ENCODE measurements at places on chromosomes 5 and 9. TPM values are rescaled to one million over a fixed set of nuclear protein-coding genes. Genes with fewer than 3 reads are reported as not detected.

The LURAP1L gene
- total RNA-seq = 29.7 TPM

The FIBCD1 gene
- total RNA-seq = 19.2 TPM

The PPP3R2 gene
- not detected for total RNA-seq

The PCDHB14 gene
- 0.17 TPM for total RNA-seq

The SLC36A2 gene
- total RNA-seq = not detected

The PCDHA7 gene
- total RNA-seq = 0.10 TPM

The SLC6A3 gene
- 0.87 TPM for total RNA-seq

The C9orf50 gene
- 0.36 TPM for total RNA-seq

The RFX3 gene
- total RNA-seq = 1.2 TPM

The PLAC8L1 gene
- not detected for total RNA-seq

The ZNF608 gene
- 0.86 TPM for total RNA-seq

The C9orf153 gene
- not detected for total RNA-seq
